CD4-positive, alpha-beta T cell treated with Interferon alpha-2 for 1 hour (primary cell): ENCODE measurements at places on chromosomes 2 and 18.

GRCh38 chr2:233055362-233055761 lies 4.8 kb upstream of the INPP5D start:
- no peak for DNase-seq

- DNase-seq, result no peak
Observed at GRCh38 chr2:173970516-173970924, 5.3 kb upstream of the SP3 start.

DNA sequence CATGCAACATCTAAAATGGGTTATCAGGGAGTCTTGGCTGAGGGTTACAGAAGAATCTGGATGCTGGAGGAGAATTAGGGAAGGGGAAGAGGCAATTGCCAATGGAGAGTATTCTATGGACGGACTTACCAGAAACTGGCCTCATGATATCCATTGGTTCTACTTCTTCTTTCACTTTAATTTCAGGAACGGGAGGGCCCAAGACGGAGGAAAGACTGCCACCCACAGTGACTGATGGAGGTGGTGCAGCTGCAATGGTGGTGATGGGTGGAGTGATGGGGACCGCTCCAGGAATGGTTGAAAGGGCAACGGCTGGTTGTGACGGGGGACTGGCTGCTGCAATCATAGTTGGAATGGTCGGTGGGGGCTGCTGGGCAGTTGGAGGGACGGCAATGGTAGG lies 69.1 kb upstream of the AMMECR1L start:
- no peak for DNase-seq

DNA sequence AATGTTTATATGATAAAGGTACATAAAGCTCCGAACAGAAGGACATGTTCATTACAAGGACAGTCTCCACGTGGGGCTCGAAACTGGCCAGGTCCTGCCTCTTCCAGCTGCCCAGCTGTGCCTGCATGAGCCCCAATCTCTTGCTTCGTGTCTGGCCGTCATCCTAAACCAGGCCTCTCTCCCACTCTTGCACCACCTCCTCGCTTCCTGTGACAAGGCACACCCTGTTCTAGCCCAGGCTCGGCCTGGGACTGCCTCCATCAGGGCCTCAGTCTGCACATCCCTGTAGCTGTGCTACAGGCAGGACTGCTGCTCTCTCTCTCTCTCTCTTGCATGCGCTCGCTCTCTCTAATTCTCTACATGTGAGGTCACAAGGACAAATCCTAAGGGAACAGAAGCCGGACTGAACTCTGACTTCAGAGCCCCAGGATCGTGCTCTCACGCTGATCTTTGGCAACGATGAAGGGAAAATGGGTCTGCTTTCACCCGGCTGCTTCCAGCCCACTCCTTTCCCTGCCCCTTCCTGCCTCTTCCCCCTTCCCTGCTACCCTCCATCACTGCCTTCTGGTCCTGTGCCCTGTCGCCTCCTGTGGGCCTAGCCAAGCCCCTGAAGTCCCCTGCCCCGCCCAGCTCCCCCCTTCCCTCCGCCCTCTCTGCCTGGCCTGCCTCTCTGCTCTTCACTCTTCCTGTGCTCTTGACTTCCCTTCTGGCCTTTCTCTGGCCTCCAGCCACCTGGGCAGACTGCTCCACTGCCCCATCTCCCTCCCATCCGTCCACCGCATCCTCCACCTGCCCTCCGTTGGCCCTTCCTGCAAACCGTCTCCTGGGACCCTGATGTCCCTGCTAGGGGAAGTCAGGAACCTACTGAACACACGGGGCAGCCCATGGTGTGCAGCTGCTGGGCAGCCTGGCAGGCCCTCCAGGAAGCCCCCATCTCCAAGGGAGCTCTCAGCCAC lies 7.8 kb upstream of the GPR55 start:
- DNase-seq, result no peak

GRCh38 chr2:100941646-100942240 lies 60.3 kb upstream of the RPL31 start:
- DNase-seq, result no peak

- no peak for DNase-seq
Observed at GRCh38 chr2:42495611-42496010, 1.8 kb upstream of the KCNG3 start.

- DNase-seq, result no peak
Observed at GRCh38 chr2:214676421-214677089, 132.9 kb downstream of the BARD1 start.

GRCh38 chr18:55475916-55476315 lies 112.1 kb downstream of the TCF4 start:
- no peak for DNase-seq

GRCh38 chr2:53170466-53170865 lies 597.1 kb upstream of the CHAC2 start:
- no peak for DNase-seq

DNA sequence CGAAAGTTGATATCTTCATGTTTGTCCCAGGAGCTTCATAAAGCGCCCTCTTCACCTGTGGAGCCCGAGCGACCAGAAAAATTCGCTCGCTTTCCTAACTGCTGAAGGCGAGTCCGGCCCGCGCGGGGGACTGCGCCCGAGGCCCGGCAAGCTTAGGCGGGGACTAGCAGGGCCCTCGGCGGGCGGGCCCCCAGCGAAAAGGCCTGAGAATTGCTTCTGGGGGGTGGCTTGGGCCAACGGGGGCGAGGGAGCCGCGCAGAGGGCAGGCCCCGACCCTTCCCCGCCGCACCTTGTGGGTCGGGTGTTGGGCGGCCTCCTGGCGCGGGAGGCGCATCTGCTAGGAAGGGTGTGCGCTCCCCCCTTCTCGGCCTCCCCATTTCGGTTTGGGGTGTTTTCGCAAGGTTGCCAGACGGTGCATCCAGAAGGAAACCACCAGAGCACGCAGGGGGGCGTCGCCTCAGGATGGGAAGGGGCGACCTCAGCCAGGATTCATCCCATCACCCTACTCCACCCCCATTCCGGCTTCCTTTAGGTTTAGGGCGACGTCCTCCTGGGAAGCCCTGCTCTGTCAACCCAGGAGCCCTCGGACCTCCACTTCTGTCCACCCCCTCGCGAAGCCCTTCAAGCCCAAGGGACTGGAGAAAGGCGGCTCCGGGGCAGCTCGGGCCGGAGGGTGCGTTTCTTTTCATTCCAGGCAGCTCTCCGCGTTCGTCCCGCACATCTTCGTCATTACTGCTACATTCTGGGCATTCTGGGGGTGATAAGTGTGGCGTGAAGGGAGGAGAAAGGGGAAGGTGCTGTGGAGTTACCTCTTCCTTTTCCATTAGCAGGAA lies 9.1 kb downstream of the SP9 start:
- no peak for DNase-seq

DNA sequence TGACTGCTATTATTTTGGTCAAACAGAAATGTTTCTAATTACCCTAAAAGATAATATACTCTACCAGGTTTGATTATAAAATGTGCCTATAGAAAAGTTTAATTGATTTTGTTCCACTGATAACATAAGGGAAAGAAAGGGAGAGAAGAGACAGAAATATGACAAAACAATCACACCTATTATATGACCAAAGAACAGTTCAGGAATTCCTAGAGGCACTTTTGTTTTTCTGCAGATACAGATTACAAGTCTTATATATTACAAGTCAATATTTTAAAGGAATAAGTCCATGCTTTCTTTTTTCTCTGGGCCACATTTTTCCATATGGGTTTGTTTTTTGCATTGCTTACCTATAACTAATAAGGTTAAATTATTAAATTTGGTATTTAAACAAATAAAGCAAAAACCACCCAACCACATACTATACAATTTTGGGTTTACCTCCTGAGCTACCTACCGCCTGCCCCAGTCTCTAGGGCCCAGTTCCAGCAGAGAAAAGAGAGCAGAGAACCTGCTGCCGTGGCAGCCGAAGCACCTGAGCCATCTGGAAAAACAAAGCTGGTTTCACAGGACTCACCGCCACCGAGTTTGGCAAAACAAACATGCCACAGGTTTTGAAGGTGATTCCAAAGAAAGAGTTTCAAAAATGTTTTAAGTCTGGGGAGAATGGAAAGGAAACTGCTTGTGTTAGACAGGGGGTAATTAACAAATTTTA lies 92.1 kb downstream of the DYM start:
- DNase-seq, result no peak

DNA sequence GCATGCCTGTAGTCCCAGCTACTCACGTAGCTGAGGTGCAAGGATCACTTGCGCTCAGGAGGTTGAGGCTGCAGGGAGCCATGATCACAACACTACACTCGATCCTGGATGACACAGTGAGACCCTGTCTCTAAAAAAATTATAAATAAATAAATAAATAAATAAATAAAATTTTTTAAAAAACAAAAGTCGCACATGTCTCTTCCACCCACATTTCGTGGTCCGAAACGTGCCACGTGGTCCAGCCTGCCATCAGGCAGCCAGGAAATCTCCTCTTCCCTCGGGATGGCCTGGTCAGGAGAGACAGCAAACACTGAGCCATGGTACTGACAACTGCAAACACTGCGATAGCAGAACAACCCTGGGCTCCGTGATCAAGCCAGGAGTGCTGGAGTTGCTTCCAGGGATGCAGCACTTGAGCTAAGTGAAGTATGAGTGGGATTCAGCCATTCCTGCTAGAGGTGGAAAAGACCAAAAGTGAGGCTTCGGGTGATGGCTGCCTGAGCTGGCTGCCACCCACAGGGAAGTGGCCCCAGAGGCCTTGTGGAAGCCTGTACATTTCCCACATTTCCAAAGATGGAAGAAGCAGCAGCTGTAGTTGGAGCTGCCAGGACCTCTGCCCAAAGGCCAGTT lies 193.1 kb downstream of the SMAD2 start:
- DNase-seq, result no peak

DNA sequence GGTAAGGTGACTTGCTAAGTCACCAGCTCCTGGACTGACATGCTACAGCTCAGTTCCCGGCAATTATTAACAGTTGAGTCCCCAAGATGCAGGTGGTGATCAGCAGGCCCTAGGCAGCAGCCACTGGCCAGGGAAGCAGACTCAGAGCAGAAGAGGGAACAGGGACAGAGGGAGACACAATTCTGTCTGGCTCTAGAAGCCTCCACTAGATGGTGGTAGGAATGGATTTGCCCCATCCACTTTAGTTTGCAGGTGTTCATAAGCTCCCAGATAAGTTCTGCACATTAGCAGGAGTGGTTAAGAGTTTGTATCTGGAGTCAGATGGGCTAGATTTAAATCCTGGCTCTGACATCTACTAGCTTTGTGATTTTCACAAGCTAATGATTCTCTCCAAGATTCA lies 25.5 kb upstream of the SLC1A4 start:
- DNase-seq, result no peak

DNA sequence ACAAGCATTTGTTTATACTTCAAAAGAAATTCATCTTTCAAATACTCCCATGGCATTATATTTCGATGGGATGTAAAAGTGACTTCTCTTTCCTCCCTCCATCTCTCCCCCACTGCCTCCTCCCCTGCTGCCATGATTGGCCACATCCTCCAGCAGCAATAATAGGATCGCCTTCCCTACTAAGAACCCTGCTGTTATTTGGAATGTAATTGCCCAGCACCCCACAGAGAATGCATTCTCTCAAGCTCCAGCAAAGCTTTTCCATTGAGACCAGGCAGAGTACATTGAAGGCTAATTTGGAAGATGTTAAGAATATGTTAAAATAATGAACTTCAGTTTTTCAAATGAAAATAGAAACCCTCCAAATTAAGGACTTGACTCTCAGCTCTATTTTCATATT lies 375.4 kb upstream of the ACVR2A start:
- no peak for DNase-seq

- DNase-seq, result no peak
Observed at GRCh38 chr2:184830531-184830930, 232.2 kb downstream of the ZNF804A start.

DNA sequence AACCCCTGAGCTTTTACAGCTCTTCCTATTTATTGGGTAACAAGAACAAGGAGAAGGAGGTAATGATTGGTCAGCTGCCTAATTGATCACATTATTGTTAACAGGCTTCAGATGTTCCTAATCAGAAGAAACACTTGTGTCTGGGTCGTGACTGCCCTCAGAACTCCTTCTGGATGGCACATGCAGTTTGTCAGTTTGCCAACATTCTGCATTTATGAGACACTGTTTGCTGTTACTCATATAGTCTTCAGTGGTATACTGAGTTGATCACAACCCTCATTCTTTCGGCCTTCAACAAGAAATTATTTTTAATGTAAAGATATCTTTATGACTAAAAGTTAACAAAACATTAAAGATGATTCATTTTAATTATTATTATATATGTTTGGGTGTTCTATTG lies 95.7 kb upstream of the DOCK10 start:
- no peak for DNase-seq

GRCh38 chr18:32093102-32093511 lies 1.4 kb downstream of the RNF138 start:
- peak; percentile 75 for DNase-seq

DNA sequence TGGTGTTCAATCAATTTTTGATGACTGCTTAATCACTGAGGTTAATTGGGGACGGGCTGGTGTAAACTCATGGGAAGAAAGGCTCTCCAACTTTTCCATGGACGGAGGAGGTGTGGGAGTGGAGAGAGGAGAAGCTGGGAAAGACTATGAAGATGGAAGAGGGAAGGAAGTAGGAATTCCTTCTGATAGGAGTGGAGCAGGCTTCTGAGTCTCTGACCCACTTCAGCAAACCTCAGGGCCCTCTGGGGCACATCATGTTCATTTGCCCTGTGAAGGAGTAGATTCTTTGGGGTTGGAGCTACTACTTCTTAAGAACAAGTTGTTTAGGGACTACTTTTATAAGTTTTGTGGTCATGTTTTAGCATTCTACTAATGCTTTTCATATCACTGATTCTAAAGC lies 87.0 kb upstream of the MAP4K3 start:
- DNase-seq, result no peak

GRCh38 chr18:13240060-13240725 lies 21.6 kb downstream of the LDLRAD4 start:
- DNase-seq, result no peak

- no peak for DNase-seq
Observed at GRCh38 chr2:28901202-28901601, 6.7 kb downstream of the WDR43 start.

GRCh38 chr2:23711979-23712755 lies 214.8 kb downstream of the ATAD2B start:
- DNase-seq, result no peak

DNA sequence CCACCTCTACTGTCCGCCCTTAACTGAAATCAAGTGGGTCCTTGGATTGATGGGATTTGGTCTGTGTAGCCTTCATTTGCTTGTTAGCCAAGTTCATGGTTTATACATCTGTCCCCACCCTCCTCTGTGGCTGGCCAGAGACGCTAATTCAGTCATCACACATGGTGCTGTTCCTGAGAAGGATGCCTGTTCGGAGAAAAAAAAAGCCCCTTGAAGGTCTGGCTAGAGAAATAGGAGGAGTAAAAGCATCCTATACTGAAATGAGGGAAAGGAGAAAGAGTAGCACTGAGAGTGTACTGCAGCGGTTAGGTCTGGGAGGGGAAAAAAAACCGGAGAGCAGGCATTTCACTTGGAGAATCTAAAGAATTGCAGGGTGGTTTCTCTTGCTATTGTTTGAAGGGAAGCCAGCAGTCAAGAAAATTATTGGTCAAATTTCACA lies 180.6 kb upstream of the EPAS1 start:
- DNase-seq, result no peak
